ENCODE measurements at places on chromosomes 2 and 18. TPM values are rescaled to one million over a fixed set of nuclear protein-coding genes. Genes with fewer than 3 reads are reported as not detected.

Gene HOXD11
- not detected for polyA plus RNA-seq

- no peak for DNase-seq
Observed at GRCh38 chr18:34626404-34627136, 83.5 kb upstream of the DTNA start.

- DNase-seq: no peak
Observed at GRCh38 chr2:190360965-190361364, 17.6 kb downstream of the INPP1 start.

Gene FEV
- not detected for polyA plus RNA-seq

DNA sequence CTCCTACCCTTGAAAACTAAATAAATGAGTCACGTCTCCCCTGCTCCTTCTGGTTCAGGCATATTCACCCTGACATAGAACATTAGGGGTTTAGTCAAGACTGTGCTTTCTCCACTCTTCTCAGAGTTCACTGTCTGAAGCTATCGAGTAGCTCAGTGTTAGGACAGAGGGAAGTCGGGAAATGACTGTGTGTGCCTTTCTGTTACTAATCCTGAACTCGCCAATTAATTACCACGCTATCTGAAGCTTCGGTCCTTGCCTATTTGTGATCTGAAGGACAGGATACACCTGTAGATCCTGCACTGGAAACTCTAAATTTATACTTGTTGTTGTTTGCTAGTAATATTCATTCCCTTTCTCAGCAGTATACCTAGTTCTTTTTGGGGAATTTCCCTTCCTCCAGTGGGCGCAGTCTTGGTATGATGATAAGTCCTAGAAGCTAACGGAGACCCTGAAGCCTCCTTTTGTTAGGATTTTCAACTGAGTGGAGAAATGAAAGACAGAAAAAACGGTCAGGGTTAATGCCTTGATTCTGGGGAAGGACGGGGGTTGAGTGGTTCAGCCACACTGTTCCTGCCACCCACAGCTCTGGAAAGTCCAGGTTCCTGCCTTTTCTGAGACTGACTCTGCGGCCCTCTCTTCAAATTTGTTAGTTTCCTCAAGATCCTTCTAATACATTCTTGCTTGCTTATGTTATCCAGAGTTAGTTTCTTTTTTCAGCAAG lies 218.0 kb downstream of the DLGAP1 start:
- DNase-seq: no peak
